ENCODE measurements at places on chromosomes 1 and 21.

GRCh38 chr1:62875676-62876075, 91.7 kb downstream of the ATG4C start:
- DNase-seq, result peak; percentile 58

- DNase-seq, result no peak
These were observed 44.7 kb upstream of the FMO2 start for GRCh38 chr1:171140401-171140800.

GRCh38 chr1:26530895-26531598, 1.5 kb downstream of the RPS6KA1 start:
- peak; percentile 67 for DNase-seq

GRCh38 chr1:25973610-25974321, 24.1 kb downstream of the PAFAH2 start:
- no peak for DNase-seq

DNA sequence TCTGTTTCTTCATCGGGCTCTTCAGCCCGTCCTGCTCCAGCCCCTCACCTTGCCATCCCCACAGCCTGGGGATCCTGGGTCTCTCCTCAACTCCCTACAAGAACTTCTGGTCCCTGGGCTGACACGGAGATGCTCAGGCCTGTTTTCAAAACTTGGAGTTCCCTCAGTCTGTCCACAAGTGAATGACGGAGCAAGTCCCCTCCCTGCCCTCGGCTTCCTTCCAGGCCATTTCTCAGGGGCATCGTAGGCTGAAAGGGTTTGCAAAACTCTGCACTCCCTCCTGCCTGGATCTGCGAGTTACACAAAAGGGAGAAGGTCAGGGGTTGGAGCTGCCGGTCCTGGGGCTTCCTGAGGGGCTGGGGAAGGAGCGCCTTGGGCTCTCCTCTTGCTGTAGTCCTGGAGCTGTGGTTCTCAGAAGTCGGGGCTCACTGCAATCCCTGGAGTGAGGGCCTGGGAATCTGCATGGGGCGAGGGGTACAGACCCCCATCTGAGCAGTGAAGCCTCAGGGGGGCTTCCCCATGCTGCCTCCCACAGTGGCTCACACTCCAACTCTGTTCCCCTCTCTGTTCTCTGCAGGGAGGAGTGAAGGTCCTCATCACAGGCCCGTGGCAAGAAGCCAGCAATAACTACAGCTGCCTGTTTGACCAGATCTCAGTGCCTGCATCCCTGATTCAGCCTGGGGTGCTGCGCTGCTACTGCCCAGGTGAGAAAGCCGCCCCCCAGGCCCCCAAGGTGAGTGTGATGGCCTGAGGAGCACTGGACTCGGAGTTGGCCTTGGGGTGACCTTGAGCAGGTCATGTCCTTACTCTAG, 100.6 kb upstream of the VAMP3 start:
- no peak for DNase-seq

DNA sequence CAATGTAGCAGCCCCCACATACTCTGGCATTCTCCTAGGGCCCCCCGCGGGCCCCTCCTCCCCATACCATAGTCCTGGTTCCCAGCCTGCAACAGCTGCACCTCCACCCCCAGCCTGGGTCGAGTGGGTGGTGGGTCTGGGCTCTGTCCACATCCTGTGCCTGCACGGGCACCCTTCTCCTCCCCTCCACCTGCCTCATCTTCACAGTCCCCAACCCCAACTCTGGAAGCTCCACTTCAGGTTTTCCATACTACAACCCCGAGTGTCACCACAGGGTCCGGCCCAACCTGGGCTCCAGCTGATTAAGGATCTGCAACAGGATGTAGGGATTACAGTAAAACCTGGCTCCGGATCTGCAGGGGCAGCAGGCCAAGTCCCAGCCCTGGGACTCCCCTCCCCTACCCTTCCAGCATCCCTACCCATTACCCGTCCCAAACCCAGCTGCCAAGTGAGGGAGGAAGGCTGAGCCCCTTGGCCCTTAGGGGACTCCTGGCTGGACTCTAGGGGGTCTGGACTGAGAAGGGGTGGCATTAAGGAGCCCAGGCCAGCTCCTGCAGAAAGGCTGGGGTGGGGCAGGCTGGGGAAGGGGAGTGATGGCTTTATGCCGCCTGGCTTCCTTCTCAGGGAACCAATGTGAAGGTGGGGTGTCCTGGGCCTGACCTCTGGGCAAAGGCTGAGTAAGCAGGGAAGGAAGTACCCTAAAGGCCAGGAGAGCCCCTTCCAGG, 116.8 kb downstream of the CASZ1 start:
- DNase-seq, result peak; percentile 56

GRCh38 chr1:77412069-77412819, 130.4 kb downstream of the AK5 start:
- DNase-seq, result no peak

DNA sequence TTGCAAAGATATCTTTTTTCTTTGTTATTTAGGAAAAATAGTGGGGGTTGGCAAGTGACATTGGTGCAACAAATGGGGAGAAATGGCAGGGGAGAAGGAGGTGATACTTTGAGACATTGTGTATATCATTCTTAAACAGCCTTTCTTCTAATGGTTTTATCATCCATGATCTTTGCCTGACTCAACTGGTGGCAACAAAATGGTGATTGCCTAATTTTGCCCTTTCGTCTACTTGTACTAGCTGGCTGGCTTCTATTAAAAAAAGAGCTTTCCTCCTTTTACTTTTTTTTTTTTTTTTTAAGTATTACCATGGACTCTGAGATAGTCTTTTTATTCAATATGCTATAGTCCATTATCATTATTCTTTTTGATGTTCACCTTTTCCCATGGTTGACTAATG, 27.7 kb downstream of the DESI2 start:
- DNase-seq, result no peak

DNA sequence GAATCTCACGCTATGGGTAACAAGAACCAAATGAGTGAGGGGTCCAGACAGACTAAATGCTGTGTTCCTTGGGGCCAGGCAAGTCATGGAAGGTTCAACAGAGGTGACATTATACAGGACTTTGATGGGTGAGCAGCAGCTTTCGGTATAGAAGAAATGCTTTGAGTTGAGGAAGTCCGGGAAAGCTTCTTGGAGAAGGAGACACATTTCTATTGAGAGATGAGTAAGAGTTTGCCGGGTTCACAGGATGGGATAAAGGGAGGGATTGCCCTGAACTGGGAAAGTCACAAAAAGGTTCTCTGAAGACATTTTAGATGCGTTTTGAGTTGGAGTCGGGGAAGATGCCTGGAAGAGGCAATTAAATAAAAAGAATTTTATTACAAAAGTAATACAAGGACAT, 580 bp upstream of the AZIN2 start:
- DNase-seq, result no peak

DNA sequence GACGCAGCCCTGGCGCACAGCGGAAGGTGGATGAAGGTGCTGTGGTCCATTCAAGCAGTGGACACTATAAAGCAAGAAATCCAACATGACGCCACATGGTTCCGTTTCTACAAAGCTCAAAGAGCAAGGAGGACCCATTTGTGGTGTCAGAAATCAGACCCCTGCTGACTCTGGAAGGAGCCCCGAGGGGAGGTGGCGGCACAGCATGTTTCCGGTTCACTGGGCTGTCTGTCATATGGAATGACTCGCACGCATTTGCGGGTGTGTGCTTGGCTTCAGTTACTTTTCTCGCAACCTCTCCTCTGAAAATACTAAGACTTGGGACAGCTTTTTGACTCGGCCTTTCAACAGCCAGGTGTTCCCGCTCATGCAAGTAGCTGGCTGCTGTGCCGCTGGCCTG, 29.1 kb upstream of the LRRC47 start:
- DNase-seq, result no peak

GRCh38 chr1:245614476-245614875, 459.7 kb downstream of the KIF26B start:
- DNase-seq, result no peak
